ENCODE measurements at places on chromosomes 1 and 21.

DNA sequence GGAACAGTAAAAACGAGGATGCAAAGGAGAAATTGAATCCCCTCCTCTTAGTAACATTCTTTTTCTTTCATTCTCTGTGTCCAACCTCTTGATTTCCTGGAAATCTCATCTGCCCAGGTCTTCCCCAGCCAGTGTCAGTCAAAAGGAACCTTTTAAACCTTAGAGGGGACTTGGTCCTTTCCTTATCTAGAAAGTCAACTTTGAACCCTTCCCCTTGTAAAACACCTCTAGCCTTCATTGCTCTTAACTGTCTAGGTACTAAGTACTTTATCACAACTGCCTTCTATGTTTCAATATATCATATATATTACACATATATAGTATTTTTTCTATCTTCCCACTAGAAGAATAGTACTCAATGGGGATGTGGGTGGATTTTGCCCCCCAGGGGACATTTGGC, 282.1 kb downstream of the NTNG1 start:
- no peak for DNase-seq

DNA sequence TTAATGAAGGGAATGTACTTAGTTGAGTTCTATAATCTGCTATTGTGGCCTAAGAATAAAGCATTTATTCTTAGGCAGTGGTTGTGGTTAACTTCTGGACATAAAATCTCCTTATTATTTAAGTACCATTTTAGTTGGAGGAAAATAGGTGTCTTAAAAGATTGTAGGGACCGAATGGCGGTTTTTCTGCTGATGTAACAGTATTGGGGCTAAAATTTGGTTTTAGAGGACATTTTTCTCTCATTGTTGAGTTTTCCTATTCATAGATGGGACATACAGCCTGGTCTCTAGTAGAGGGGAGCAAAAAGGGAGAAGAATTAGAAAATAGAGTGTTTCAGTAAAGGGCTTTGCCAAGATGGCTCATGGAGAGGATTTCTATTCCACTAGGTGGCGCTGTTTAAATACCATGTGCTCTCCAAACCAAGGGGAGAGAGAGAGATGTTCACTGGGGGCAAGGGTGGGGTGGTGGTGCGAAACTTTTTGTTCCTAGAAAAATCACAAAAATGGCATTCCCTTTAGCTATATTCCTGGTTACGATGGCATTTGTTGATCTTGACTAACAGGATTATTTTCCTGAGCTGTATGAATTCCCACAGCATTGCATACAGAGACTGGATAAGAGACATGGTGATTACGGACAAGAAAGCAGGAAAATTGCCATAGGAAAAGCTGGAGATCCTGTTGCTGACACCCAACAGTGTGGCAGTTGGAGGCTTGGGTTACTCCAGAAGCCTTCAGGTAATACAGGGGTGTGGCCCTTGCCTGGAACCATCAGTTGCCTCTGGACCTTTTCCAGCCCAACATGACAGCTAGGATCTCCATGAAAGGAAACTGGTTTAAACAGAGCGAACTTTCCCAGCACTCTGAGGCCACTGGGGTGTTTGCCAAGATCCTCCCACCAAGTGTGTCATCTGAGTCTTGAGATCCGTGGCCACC, 18.2 kb upstream of the FCGR2A start:
- DNase-seq: peak; percentile 68

DNA sequence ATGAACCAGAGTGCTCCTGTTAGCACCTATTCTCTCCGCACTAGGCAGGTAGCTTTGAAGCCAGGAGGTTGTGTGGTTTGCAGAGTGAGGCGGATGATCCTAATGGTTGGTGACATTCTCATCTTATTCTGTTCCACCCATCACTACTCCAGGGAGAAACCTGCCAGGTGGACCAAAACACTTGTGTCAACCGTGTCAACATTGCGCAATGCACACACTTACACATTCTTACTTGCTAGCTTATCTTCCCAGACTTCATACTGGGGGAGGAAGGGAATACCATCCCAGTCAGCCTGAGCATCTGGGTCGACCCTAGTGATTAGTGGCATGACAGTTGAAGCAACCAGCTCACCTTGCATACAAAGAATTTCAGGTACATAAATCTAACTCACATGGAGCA, 236.9 kb downstream of the RPS6KC1 start:
- DNase-seq: no peak

- DNase-seq: no peak
Observed at GRCh38 chr1:11874624-11875023, 15.9 kb upstream of the NPPB start.

GRCh38 chr1:226233806-226234205, 10.3 kb downstream of the MIXL1 start:
- no peak for DNase-seq

DNA sequence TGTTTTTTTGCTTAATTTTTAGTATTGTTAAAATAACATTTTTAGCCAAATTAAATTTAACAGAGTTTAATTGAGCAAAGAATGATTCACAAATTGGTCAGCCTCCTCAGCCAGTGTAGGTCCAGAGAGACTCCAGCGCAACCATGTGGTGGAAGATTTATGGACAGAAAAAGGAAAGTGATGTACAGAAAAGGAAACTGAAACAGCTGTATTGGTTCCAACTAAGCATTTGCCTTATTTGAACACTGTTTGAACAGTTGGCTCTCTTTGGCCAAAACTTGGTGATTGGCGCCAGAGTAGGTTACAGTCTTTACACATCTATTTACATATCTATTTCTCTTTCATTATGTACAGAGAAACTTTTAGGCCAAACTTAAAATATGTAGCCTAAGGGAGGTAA, 19.4 kb downstream of the RPS6KC1 start:
- peak; percentile 58 for DNase-seq

- DNase-seq: no peak
Observed at GRCh38 chr1:79388694-79389361, 382.3 kb upstream of the ADGRL4 start.

GRCh38 chr1:214637722-214638458, 34.9 kb downstream of the CENPF start:
- DNase-seq: no peak

DNA sequence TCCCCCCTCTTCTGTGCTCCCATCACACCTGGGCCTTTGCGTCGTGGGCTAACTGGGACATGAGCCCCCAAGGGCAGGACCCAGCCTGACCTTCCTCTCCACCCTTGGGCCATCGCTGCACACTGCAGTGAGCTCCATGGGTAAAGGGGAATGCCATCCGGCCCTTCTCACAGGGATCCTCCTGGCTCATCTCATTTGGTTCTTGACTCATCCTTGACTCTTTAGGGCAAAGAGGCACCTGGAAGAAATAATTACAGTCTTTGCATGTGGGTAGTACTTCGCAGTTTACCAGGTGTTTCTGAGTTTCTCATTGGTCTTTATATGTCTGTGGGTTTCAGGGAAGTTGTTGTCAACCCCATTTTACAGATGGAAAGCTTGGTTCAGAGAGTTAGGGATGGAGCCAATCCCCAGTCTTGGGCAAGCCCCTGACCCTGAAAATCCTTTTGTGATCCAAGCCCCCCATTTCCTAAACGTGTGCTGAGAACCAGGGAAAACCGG, 59.3 kb upstream of the ID3 start:
- DNase-seq: no peak

DNA sequence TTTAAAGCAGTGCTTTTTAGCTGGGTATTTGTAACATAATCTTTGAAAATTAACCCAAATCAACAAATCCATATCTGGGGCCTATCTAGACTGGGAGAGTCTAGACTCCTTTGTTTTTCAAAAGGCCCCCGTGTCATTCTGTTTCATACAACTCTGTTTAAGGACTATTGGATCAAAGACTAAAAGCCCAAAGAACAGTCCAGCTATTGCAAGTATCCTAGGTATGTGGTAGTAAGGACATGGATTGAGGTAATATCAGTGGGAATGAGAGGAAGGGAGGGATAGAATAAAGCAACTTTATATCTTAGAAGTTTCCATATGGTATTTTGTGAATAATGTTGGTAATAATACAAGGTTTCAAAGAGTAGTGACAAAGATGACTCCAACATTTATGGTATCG, 18.2 kb downstream of the KIF1B start:
- DNase-seq: no peak

DNA sequence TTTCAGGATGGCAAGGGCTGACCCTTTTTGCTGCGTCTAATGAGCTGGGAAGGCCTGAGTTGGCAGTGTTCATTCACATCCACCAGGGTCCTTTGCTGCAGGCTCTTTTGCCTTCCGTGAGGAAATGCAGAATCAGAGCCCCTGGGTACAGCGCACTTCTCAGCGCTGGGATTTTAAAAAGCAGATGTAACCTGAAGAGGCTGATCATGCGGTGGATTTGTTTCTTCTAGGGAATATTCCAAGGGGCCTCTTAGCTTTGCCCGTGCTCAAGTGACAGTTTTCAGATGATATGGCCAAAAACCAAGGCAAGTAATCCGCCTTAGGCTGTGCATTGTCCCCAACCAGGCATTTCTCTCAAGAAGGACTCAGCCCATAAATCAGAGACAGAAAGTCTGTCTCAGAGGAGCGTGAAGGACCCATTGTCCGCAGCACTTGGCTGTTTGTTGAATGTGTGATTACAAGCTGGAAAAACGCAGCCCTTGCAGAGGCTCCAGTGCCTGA, 237.6 kb downstream of the PTPRC start:
- DNase-seq: no peak

DNA sequence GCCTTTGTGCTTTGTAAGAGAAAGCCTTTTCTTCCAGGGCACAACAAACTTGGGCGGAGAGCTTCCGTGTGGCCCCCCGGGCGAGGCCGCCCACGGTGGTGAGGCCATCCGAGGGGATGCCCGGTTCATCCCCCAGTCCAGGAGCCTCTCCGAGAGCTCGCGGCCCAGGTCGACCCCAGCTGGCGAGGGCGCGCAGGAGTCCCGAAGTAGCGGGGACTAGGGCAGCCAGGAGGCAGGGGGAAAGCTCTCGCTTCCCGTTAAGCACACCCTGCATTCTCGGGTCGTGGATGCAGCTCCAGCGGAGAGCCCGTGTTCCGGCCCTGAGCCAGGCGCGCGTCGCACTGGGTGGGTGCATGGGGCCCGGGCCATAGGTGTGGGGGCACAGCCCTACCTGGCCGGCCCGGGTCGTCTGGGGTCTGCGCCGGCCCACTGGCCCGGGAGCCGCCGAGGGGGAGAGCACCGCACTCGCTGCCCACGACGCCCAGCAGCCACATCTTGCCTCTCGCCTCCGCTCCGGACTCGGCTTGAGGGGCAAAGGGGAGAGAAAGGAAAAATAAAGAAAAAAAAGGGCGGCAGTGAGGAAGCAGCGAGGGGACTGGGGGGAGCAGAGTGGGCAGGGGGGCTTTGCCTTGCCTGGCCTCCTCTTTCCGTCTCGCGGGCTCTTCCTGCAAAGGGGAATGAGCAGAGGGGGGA, 1.8 kb downstream of the RNF220 start:
- DNase-seq: no peak

DNA sequence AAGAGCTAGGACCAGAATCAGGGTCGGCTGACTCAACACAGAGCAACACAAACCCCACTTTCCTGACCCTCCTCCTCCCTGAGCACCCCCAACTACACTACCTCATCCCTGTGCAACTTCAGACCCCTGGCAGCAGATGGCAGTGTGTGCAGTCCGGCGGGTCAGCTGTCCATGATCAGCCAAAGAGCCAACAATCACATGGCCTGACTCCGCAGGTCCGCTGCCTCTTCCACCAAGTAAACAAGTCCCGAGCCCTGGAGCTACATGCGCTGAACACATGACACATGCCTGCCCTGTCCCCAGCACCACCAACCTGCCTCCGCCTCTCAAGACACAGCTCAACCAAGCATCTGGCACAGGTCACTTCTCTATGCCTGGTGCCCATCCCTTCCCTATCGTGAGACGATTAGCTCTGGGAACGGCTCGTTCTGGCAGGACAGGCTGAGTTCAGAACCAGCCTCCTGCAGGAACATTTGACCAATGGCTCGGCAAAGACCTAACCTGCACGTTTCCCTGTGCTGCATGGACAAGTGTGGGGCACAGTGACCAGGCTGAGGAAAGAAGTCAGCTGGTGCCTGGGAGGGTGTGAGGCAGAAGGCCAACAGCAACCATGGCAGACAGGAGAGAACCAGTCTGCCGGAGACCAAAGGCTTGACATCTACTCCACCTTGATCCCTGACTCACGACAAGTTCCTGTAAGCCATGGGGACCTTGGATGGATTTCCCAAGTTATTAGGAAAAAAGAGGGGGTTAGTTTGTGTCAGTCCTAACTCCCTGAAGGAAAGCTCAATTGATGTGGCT, 60.3 kb downstream of the CD46 start:
- DNase-seq: no peak

DNA sequence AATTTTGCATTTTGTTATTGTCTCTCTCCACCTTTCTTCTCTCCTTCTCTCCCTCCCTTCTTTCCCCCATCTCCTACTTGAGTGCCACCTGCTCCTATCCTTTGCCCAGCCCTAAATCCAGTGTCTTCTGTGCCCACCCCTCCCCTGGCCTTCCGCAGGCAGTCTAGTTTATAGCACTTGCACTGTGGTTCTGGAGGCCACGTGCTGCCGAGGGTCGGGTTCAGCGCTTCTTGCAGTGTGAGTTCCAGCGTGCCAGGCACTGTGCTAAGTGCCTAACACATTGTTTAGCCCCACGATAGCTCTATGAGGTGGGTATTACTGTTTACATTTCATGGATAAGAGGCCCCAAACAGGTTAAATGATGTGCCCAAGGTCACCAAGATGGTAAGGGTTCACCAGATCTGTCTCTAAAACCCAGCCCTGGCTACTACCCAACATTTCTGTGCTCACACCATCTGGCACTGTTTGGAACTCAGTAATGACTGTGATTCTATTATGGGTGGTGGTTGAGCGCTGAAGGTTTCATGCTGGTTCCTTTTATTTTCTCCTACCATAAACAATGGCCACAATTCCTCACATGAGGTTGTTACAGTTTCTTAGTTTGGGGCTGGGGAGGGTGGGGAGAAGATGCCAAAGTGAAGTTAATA, 14.1 kb upstream of the ATP1A4 start:
- no peak for DNase-seq

DNA sequence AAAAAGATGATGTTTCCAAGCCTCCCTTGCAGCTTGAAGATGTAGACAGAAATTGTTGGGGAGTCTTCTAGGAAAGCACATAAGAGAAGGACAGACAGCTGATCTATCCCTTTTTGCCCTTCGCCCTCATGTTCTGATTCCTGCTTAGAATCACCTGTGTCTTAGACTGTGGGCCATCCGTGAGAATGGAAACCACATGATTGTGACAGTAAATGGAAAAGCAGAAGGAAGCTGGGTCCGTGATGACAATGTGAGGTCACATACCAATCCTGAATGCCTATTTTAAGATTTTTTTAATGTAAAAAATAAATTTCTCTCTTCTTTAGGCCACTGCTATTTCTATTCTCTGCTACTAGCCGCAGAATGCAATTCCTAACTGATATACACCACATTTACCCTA, 67.7 kb upstream of the C1orf87 start:
- no peak for DNase-seq

GRCh38 chr1:42288311-42288985, 46.6 kb downstream of the FOXJ3 start:
- no peak for DNase-seq

DNA sequence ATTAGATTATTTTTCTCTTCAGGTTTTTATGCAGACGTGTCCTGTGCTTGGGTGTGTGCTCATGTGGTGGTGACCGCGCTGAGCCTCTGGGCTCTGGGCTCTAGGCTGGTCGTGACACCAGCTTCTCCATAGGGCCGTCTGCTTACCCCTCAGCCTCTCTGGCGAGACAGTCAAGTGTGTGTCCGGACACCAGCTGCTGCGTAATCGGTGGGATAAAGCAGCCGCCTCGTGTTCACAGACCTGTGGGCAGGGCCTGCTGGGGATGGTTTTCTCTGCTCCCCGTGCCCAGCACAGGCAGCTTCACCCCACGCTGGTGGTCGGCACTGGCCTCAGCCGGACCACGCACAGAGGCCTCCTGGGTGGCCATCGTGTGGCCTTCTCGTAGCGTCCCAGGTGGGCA, 33.6 kb upstream of the DIP2A start:
- DNase-seq: no peak

Data from HS-5 (cell line).